ENCODE measurements at places on chromosomes 1 and 21.

- DNase-seq, result no peak
Observed at GRCh38 chr1:218886101-218886871, 287.4 kb upstream of the LYPLAL1 start.

GRCh38 chr1:192832492-192832891 is 23.7 kb downstream of the RGS2 start:
- DNase-seq, result no peak

- no peak for DNase-seq
Observed at GRCh38 chr1:223074445-223075300, 68.4 kb downstream of the TLR5 start.

- no peak for DNase-seq
Observed at GRCh38 chr21:34181431-34182039, 108.2 kb downstream of the MRPS6 start.

GRCh38 chr1:154501423-154502065 is 475 bp upstream of the TDRD10 start:
- no peak for DNase-seq
